Hematopoietic multipotent progenitor cell (in vitro differentiated cells): ENCODE measurements at places on chromosomes 2 and 18.

GRCh38 chr2:230161184-230161583, 58.6 kb downstream of the SP110 start:
- DNase-seq = no peak

- peak; percentile 57 for DNase-seq
Observed at GRCh38 chr2:23351388-23352141, 33.4 kb upstream of the KLHL29 start.

GRCh38 chr2:126602334-126602733, 53.6 kb upstream of the GYPC start:
- DNase-seq = no peak

DNA sequence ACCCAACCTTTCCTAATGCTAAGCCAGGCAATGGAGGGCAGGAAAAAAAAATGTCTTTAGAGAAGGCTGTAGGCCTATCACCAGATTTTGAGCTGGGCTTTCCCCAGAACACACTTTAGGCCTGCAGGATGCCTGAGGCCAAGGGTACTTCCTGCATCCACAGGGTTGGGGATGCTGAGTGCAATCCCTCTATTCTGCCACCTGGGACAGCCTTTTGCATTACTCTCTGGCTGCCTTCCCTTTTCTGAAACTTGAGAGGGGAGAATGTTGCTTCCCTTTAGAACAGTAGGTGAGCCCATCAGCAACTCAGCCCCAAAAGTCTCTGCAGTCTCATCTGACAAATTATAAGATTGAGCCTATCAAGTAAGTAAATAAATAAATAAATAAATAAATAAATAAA, 195.2 kb downstream of the SLC8A1 start:
- DNase-seq = peak; percentile 67

DNA sequence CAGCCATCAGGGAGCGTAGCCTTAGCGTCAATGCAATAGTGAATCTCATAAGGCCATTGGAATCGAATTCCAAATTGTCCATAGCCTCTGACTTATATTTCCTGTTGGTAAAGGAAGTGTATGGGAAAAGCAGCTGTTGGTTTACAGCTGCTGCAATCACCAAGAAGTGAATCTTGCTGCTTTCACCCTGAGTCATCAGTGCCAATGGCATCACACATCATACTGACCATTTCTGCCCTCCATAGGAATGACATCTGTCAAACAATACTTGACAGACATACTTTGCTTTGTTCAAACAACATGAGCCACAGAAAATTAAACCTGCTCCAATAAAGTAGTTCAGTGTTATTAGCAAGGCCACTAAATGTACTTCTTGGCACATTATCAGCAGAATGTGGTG, 111.2 kb upstream of the KLHL29 start:
- no peak for DNase-seq

GRCh38 chr18:79764131-79764530, 33.6 kb upstream of the KCNG2 start:
- DNase-seq = no peak

- DNase-seq = no peak
Observed at GRCh38 chr18:45341454-45341853, 273.8 kb upstream of the SLC14A2 start.

GRCh38 chr2:239865059-239865639, 160.0 kb downstream of the NDUFA10 start:
- no peak for DNase-seq

DNA sequence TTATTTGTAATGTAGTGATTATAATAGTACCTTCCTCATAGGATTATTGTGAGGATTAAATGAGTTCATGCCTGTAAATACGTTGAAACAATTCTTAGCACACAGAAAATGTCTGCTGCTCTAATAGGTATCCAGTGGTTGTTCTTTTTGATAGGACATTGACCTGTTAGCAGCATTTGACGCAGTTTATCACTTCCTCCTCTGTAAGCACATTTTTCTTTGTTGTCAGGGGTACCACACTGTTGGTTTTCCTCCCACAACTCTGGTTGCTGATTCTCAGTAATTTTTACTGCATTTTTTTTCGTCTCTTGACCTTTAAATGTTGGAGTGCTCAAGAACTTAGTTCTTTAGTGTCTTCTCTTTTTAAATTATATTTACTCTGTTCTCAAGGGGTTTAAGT, 15.4 kb downstream of the PPM1B start:
- no peak for DNase-seq

DNA sequence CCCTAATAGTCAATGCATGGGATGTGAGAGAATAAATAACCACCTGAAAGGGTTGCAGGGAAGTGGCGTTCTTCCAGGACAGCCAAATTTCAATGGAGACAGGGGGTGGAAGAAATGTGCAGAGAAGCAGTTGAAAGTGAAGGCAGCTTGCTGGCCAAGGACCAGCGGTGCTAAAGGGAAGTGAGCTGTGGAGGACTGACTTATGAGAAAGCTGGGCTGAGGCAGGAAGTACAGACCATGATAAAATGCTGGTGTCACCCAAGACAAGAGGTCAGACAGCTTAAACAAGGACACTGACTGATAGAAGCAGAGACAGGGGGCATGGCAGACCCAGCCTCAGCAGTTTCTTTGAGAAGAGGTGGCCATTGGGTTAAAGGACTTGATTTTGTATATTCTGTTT, 106.7 kb downstream of the DTNB start:
- DNase-seq = peak; percentile 71

DNA sequence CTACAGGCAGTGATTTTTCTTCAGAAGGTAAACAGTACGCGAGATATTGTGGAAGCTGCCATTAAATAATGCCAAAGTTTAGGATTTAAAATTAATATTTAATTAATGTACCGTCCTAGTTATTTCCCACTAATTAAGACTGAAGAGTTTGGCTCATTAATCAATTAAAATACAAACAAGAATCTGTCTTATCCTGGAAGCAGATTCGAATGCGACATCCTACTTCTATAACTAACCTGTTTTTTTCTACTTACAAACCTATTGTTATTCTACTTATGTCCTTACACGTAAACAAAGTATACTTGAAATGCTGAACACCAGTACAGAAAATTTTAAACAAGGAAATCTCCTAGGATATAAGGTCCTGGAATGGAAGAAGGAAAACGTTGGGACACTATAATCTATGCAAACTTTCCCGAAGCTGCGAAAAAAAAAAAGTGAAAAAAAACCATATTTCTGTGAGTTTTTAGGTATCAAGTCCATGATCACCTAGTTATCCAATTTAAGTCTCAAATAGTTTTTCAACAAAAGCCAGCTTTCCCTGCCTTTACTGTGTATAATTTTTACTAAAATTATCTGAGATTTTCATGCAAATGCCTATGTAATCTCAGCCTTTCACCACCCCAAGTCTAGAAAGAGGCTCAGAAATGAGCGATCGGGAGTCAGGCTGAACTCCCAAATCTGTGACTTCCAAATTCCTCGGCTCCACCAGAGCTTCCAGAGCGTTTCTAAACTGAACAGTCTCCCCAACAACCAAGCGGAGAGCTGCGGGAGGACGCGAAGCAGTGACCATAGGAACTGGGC, 1.2 kb upstream of the C2orf15 start:
- DNase-seq = no peak

DNA sequence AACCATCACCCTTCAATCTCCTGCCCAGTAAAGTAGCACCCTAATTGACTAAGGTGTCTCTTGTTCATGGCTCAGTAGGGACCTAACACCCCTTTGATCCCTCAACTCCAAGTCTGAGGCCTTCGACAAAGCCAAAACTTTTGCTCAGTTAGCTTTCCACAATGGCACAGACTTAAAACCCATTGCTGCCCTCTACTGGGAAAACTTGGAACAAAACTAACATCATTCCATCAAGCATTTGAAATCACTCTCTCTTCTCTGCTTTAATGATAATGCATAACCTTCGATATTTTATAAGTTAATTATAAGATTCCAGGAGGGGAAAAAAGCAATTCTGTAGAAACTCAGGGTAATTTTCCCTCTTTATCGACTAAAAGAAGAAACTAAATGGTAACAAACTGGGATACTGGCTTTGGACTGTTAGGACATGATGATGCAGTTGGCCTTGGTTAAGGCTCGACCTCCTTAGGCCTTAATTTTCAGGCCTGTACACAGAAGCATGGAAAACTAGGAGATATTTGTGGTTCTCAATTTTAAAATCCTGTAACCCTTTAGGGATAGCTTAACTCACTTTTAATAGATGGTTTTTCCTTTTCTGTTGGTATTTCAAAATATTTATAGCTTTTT, 127.8 kb downstream of the STK39 start:
- DNase-seq = peak; percentile 50

- DNase-seq = no peak
Observed at GRCh38 chr2:45918463-45919159, 267.1 kb downstream of the PRKCE start.

DNA sequence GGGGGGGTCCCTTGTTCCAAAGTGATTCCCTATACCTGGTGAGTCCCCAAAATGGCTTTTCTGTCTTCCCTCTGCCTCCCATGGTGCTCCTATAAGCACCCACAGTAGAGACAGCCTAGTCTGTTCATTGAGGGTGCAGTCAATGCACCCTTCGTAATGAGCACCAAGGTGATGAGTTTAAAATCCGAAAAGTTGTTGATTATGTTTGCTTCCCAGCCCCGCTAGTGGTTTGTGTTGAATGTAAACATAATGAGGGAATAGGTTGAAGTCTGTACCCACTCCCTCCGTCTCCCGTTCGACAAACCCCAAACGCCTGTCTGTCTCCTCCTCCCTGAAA, 2.3 kb downstream of the FOSL2 start:
- no peak for DNase-seq

DNA sequence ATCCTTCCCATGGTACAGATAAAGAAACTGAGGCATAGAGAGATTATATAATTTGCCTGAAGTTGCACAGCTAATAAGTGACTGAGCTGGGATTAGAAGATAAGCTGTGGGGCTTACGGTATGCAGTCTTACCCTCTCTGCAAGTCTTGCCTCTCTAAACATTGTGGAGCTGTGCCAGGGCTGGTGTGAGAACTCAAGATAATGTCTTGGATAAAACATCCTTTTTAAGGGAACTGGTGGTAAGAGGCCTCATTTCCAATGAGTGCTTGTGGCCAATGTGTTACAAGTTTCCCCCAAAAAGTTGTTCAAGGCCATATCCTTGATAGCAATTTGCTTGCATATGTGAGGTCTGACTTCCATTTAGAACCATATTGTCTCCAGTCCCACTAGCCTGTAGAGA, 84.3 kb upstream of the ETAA1 start:
- DNase-seq = no peak
